ENCODE measurements at places on chromosomes 4 and X. TPM values are rescaled to one million over a fixed set of nuclear protein-coding genes. Genes with fewer than 3 reads are reported as not detected.

DNA sequence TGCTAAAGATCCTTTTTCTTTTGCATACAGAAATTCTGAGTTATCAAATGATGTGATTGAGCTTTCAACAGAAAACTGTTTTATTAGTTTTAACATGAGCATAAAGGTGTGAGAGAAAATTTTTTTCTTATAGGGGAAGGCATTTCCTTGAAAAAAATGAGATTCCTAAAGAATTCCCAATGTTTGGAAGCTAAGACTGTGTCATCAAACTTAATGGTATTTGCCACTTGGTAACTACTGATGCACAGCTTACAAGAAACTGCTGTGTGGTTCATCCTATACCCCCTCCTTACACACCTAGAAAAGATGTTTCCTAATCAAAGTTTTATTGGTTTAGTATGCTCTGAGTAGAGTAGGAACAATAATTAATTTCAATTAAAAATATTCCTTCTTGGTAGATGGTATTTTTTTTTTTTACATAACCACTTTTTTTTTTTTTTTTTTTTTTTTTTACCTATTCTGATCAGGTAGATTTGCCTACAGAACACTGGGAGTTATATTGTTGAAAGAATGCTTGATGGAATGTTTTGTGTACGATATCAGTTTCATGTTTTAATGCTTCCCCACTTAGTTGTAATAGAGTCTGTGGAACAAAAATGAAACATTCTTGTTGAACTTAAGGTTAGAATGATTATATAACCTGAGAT, 6.0 kb downstream of the PTPN13 start:
- DNase-seq = no peak

Gene XAGE2
- total RNA-seq = not detected

Gene KIF4A
- total RNA-seq = 0.41 TPM

Gene OPHN1
- 4.3 TPM for total RNA-seq
